Hematopoietic multipotent progenitor cell treated with erythropoietin and hydrocortisone succinate and interleukin-3 and kit ligand, for 6 days (in vitro differentiated cells): ENCODE measurements at places on chromosomes 5 and 9.

DNA sequence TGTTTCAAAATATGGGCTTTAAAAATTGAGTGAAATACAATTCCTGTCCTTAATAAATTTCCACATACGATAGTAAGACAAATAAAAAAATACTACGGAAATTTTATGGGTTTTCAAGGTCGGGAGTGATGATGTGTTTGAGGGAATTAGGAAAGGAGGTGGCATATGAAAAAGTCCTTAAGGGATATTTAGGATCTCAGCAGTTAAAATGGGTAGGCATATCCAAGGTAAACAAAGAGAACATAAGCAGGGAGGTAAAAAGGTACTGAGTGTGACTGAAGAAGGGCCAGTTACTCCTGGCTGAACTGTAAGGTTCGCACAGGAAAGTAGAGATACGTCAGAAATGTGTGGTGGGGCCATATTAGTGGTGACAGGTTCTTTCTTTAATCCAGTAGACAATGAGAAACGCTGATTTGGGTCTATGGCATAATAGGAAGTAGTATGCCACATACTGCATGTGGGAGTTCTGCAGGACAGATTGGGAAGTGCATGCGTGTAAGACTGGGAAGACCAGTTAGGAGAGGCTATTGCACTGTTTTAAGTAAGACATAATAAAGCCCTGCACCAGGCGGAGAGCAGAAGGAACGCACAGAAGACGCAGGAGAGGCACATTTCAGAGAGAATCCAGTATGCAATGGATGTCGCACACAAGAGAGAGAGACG, 937 bp upstream of the HMGCR start:
- DNase-seq: peak; percentile 58

DNA sequence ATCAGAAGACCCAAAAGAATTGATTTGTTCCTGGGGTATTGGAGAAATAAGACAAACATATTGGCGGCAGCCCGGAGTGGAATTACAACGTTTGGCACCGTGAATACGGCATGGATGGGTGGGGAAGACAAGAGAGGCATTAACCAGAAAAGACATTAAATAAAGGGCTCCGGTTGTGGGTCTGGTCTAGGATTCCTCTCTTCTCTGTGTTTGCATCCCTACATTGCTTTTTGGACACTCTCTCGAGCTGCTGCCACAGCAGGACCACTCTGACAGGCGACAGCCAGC, 138.7 kb upstream of the PALM2AKAP2 start:
- no peak for DNase-seq

- no peak for DNase-seq
These were observed 1136.9 kb downstream of the TAF11L14 start for GRCh38 chr5:18771097-18771610.

DNA sequence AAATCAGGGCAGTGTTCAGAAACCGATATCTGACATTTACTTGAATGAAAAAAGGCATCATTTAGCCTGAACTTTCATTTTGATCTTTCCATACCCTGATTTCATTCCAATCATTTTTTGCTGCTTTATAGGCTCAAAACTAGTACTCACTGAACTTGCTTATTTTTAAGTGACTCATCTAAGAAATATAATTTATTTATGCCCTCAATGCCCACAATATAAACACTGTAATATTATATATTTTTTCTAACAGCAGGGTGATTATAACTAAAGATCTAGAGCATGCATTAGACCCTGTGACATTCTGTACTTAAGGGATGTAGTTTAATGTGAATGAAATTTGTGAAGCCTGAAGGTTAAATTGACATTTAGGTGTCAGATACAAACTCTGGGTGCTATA, 446.1 kb upstream of the CDH10 start:
- no peak for DNase-seq

- DNase-seq: no peak
These were observed 173.7 kb upstream of the KIF2A start for GRCh38 chr5:62132276-62132675.

GRCh38 chr5:149895416-149896345, 48.9 kb downstream of the PDE6A start:
- DNase-seq: peak; percentile 64

DNA sequence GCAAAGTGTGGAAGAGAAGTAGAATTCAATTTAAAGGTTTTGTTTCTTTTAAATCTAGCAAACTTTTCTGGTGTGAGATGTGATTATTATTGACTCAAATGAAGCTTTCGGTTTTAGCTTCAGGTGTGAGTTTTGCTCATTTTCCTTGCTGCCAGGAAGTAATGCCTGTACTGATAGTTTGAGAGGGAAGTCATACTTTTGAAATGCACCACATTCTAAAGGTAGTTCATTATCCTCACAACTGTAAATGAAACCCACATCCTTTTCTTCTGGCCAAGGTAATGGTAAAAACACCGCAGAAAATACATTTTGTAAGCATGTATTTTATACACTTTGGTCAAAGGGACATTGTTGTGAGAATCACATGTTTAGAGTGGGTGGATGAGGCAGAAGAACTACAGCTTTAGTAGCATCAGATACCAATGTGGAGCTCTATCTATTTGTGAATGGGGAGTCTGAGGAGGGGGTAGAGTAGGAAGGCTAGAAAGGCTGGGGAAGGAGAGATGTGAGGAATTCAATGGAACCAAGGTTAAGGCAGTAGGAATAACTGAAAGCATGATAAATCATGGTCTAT, 167.0 kb upstream of the CDKN2B start:
- no peak for DNase-seq

- DNase-seq: no peak
These were observed 9.3 kb downstream of the ZBED3 start for GRCh38 chr5:77077829-77078176.

- no peak for DNase-seq
These were observed 105.1 kb downstream of the CEMIP2 start for GRCh38 chr9:71663216-71663615.

GRCh38 chr9:12785260-12785770, 10.5 kb downstream of the LURAP1L start:
- no peak for DNase-seq

GRCh38 chr5:52255308-52255707, 532.4 kb upstream of the ITGA1 start:
- no peak for DNase-seq

GRCh38 chr5:67363963-67364362, 167.4 kb upstream of the CD180 start:
- DNase-seq: no peak

- no peak for DNase-seq
These were observed 483.4 kb downstream of the PLK2 start for GRCh38 chr5:57976506-57976905.

DNA sequence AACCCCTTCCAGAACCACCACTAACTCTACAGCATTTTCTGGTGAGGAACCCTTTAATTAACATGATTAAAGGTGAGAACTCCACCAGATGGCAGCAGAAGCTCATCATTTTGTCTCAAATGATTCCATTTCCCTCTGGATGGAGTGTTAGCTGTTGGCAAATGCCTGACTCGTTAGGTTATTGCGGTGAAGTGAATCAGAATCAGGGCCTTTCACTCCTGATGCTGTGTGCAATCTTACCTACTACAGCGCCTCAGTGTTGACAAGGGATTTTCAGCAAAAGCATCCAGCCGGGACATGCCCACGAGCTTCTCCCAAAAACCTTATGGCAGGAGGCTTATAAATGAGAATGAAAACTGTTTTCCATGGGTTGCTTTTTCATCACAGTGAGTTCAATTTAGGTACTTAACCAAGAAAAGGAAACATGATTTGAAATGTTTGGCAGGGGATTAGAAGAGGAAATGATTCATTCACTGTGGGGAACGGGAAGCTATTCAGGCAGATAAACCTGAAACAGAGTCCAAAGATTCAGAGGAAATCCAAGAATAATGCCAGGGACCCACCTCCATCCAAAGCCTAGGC, 48.0 kb upstream of the CAST start:
- peak; percentile 81 for DNase-seq

GRCh38 chr9:84750152-84750865, 80.8 kb downstream of the NTRK2 start:
- no peak for DNase-seq

- DNase-seq: no peak
These were observed 652.9 kb downstream of the SEMA5A start for GRCh38 chr5:8892926-8893325.

GRCh38 chr5:16929831-16930230, 6.3 kb downstream of the MYO10 start:
- DNase-seq: no peak

- DNase-seq: peak; percentile 59
These were observed 101.1 kb upstream of the GNAQ start for GRCh38 chr9:78132701-78133058.

- DNase-seq: no peak
These were observed 23.3 kb upstream of the SUSD3 start for GRCh38 chr9:93035106-93035660.

GRCh38 chr9:138051586-138052321, 174.2 kb downstream of the CACNA1B start:
- no peak for DNase-seq

- DNase-seq: no peak
These were observed 327.3 kb downstream of the CDH18 start for GRCh38 chr5:19660679-19661078.

GRCh38 chr5:81607693-81608092, 143.2 kb downstream of the SSBP2 start:
- no peak for DNase-seq

DNA sequence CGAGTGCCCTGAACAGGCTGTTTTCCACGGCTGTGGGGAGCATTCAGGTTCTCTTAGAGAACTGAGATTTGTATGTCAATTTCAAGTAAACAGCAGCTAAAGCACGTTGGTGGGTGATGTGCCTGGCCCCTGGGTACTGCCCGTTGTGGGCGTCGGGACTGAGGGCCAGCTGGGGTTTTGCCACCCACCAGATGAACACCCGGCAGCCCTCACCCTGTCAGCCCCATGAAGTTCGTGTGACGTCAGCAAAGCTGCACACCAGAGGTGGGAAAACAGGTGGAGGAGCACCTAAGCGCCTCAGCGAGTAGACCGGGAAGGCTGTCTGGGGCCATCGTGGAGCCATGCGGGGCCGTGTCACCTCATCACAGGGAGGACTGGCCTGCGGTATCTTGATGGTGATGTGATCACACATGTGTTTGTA, 9.2 kb downstream of the CEP72 start:
- DNase-seq: no peak

GRCh38 chr9:22817181-22817580, 370.6 kb downstream of the DMRTA1 start:
- DNase-seq: no peak

DNA sequence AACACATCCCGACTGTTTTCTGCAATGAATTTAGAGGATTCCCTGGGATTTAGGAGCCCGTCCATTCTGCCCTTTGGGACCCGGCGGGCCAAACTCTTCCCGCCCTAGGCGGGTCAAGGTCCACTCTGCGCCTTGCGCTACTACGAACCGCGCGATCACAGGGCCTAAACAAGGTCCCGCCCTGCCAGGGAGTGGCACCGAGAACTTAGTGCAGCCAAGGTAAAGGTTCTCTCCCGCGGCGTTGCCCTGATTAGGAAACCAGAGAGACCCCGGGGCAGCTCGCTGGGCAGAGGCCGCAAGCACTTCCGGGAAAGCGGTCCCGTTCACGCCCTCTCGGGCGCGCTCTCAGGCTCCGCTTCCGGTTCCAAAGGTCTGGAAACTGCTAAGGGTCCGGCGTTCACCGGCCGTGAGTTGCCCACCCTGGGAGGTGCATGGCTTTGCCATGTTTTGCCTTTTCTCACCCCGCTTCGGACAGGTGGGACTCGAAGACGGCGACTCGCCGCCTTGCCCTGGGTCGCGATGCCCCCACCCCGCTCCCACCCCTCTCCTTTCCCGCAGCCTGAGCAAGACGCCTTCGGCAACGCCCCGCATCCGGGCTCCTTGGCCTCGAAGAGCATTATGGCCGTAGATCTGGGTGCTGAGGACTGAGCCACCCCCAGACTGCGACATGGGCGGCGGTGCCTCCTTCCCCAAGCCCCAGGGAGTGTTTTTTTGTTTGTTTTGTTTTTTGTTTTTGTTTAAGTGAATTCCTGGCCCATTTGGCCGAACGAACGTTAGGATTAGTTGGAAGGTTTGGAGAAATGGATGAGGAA, 23.4 kb downstream of the HNRNPK start:
- DNase-seq: peak; percentile 90

- DNase-seq: no peak
These were observed 181.3 kb upstream of the IL12B start for GRCh38 chr5:159511570-159511969.

- peak; percentile 84 for DNase-seq
These were observed 1.0 kb upstream of the GOLGA1 start for GRCh38 chr9:124941679-124942561.

DNA sequence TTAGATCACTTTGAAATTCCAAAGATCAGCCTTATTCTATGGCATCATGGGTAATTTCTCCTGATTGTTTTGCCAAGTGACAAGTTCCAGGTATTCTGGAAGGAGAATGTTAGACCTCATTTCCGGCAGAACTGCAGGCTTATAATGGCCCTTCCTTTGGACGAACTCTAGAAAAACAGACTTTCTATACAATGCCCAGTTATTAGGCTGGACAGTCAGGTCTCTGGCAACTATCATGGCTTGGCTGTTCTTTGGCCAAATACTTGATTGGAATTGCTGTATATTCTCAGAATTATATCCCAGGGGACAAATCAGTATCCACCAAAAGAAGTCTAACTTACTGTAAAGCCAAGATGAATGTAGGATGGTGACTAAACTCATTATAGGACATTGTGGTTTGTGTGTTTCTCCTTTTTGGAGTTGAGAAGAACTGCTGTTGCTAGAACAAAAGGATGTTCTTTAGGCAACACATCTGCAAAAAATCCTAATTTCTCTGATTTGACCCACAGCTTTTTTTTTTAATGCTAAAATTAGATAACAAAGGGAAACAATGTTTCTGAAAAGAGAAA, 69.0 kb downstream of the ADAMTSL1 start:
- no peak for DNase-seq

DNA sequence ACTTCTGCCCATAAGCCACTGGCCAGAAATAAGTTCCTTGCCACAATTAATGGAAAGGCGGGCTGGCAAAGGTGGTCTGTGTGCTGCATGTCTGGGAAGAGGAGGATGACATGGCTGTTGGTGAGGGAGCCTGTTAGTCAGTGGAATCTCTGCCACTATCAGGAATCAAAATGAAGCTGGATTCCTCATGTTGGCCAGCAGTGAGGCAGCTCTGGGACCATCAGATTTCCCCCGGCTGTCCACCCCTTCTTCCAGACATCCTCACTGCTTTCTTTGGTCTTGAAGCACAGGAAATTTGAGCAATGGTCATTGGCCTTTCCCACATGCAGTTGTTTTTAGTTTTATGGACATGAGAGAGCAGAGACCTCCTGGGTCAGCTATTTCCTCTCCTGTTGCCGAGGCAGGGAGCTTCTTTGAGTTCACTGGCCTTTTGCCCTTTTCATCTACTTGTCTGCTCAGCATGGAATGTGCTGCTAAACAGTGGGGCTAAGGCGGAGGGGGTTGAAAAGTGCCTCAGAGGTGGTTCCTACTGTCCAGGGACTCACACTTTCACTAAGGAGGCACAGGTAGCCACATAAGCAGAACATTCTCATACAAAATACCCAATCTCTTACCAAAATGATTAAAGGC, 34.8 kb upstream of the NEURL1B start:
- DNase-seq: no peak

DNA sequence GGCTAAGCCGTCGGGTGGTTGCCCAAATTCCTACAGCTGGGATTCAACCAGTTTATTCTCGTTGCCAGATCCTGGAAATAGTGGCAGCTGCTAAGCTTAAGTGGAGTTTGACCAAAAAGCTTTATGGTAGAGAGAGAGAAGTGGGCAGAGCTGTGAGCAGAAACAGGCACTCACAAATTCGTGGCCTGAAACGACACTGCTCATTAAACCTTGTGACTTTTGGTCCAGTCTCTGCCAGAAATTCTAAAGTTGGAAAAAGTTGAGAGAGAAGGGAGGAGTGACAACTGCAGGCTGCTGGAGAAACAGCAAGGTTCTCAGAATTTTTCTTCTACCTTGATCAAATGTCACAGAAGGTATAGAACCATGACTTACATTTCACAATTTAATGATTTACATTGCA, 131.5 kb downstream of the MTX3 start:
- no peak for DNase-seq
